ENCODE measurements at places on chromosomes 2 and 18.
A peak's percentile ranks its signal among the peaks of the same experiment; 100 is the strongest.

GRCh38 chr2:68831686-68832232, 39.4 kb downstream of the BMP10 start:
- no peak for DNase-seq

- no peak for DNase-seq
Measured at GRCh38 chr2:634636-635388, 42.4 kb downstream of the TMEM18 start.

DNA sequence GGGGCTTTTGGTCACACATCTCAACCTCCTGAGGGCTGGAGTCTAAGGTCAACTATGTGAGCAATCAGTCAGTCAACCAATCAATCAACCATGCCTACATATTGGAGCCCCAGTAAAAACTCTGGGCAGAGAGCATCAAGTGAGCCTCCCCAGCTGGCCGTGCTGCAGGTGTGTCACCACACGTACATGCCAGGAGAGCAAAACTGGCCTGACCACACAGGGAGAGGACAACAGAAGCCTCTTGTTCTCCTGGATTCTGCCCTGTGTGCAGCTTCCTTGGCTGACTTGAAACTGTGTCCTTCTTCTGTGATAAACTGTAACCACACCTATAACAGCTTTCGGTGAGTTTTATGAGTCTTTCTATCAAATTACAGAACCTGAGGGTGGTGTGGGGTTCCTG, 25.9 kb downstream of the GPR35 start:
- DNase-seq, result no peak

- DNase-seq, result no peak
Measured at GRCh38 chr18:5556310-5556974, 12.6 kb upstream of the EPB41L3 start.

DNA sequence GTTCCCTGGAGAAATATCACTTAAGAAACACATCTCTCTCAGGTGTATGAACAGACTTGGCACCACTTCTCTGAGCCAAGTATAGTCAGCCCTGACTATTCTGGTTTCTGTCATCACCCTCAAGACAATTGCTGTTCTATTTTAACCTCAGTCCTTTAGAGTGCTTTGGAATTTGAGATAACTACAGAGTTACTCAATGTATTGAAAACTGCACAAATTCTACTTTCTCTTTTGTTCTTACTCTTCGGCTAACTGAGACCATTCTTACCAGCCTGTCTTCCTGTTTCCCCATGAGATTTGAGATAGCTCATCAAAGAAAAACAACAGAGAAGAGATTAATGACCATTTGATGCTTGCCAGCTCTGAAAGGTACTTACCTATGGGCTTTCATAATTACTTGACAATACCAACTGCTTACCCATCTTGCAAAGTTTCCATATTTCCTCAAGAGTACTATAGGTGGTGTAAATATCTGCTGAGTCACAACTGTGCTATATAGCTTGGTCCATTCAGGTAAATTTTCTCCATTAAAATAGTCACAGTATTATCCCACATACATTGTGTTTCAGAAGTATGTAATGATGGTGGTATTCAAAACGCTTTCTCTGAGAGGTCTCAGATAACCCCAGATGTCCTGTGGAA, 467.5 kb upstream of the CHST9 start:
- no peak for DNase-seq

DNA sequence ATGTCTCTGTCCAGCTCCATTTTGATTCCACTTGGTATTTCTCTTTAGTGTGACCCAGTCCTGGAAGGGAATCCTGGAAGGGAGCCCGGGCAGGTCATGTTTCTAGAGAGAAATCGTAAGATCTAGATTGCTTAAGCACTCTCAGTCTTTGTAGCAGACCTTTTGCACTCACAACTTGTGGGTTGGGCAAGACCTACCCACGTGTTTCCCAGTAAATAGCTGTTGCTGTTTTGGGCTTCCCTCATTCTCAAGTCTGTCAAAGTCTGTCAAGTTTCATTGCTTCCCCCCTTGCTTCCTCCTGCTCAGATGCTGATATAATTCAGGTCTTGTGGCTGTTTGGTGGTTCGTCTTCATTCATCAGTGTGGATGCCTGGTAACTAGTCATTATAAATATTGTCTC, 17.4 kb upstream of the NEMP2 start:
- DNase-seq, result no peak

DNA sequence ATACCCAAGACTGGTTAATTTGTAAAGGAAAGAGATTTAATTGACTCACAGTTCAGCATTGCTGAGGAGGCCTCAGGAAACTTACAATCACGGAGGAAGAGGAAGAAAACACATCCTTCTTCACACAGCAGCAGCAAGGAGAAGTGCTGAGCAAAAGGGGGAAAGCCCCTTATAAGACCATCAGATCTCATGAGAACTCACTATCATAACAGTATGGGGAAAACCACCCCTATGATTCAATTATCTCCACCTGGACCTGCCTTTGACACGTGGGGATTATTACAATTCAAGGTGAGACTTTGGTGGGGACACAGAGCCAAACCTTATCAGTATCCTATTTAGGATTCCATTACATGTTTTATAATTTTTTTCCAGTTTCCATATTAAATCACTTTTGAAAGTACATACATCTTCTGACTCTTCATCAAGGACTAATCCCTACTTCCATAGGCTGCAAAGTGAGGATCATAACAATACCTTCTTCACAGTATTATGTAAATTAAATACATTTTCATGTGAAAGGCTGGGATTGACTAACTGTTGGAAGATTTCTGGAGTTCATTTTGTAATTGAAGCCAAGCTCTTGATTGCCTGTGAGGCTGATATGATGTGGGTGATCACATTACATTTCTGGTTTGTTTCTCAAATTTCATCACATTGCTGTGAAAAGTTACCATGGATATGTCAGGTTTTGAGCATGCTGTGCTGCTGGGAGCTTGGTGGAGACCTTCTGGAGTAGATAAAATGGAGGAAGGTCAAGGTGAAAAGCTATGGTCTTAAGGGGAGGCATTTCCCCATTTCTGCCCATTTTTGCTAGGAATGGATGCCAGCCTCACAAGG, 31.7 kb upstream of the CERS6 start:
- no peak for DNase-seq

- DNase-seq, result no peak
Measured at GRCh38 chr2:7646661-7647060, 729.4 kb downstream of the RNF144A start.

- DNase-seq, result peak; percentile 77
Measured at GRCh38 chr18:22930089-22930713, 2.9 kb upstream of the RBBP8 start.

- DNase-seq, result no peak
Measured at GRCh38 chr2:101971836-101972235, 19.9 kb upstream of the IL1R2 start.

GRCh38 chr2:235381261-235381912, 112.5 kb upstream of the AGAP1 start:
- no peak for DNase-seq

DNA sequence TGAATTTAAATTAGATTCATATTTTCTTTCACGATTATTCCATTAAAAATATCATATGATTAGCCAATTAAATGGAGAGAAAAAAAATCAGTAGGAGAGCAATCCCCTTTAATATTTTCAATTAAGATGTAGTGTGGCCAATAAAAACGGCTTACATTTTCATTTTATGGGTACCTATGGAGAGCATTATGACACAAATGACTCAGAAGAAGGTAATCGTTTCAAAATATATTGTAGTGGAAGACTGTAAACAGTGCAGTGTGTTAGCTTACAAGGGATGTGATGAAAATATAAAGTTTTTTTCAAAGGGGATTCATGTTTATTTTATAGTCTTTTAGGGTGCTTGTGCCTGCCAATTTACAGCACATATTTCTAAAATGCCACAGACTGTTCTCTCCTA, 1507.4 kb upstream of the CELF4 start:
- DNase-seq, result no peak

DNA sequence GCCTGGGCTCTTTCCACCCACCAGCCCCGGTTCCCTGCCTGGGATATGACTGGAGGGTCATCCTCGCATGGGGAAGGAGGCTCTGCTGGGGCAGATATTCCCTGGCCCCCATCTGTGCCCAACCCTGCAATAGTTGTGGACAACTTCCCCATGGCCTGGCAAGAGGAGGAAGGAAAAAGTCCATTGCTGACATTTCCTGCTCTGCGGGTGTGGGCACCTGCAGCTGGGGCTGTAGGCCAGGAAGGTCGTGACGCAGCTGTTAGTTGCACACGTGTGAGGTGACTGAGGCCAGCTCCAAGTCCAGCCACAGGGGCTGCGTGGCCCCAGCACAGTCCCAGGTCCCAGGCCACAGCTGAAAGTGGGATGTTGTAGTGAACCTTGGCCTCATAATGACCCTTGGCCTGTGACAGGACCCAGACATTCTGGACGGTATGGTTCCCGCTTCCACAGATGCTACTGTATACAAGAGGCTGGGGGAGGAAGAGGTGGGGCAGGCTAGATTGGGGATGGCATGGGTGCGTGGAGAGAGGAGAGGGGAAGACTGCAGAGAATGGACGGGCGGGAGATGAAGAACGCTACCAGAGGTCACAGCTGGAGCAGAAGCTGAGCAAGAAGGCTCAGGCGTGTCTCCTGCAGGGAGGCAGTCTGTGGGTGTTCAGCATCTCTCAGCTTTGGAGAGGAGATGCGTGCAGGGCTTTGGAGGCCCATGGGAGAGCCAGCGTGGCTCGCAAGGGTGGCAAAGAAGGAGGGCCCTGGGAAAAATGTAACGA, 22.1 kb downstream of the OTOF start:
- DNase-seq, result no peak

GRCh38 chr2:75580156-75580555, 19.4 kb upstream of the EVA1A start:
- DNase-seq, result no peak

GRCh38 chr2:224780106-224780505, 63.9 kb upstream of the CCDC195 start:
- no peak for DNase-seq

GRCh38 chr2:174120346-174120745, 128.0 kb downstream of the OLA1 start:
- DNase-seq, result peak; percentile 28

GRCh38 chr2:206823178-206823577, 57.8 kb downstream of the FASTKD2 start:
- no peak for DNase-seq

DNA sequence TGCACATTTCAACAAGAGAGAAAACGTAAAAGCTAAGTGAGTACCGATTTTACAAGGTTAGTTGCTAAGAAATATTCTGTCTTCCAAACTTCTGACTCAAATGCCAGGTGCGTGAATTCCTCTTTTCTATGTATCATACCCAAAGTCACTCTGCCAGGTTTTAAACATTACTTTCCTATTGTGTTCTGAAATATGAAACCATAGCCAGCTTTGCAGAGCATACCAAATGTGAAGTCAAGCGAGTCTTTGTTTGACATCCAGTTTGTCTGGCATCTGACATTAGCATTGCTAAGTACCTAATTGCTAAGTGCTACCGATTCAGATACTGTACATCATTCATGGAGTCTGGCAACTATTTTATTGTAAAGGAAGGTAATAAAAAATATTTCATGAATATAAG, 321.9 kb upstream of the GALNT5 start:
- DNase-seq, result no peak

DNA sequence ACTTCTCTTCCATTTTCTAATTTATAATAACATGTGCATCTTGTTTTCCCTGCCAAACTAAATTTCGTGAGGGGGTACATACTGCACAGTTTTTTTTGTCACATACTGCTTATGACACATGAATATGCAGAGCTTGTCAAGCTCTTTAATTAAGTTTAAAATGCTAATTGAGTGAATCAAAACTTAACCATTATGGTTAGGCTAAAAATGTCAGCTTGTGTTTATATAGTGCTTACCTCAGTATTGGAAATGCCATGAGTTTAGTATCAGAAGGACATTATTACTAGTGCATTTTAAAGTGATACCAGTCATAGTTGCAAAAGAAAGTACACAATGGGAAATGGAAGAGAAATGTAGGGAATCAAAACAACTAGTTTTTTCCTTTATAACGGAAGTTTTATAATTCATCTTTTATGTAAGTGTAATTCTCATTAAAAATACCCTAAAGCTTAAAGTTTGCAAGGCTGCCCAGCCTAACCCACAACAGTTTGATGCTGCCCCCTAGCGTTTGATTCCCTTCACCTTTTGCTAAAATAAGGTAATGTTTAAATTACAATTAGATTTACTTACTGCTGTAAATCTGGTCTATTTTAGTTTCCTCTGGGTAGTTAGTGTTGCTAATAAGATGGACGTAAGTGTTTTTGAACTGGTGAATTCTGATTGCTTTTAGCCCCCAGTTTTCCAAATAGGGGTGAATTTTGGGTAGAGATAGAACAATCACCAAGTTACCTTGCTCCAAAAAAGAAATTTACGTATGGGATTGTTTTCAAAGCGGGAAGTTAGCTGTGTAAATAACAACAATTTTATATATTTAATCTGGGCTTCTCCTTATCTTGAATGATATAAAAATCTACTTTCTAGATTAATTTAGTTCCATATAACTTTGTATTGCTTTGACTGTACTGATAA, 3.2 kb downstream of the SLC39A10 start:
- peak; percentile 73 for DNase-seq

DNA sequence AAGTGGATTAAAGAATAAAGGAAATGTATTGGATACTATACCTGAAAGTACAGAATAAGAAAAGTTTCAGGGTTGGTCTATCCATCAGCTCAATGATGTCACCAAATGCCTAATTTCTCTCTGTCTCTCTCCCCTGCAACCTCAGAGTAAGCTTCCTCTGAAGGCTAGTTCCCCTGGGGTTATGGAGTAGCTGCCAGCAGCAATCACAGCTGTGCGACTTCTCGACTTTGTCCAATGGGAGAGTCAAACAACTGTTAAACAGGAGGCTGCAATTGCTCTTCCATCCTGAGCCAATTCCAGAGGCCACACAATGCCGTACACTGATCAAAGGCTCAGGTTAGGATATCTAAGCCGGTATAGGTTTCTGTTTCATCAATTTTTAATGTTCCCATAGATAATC, 95.3 kb upstream of the FANCL start:
- DNase-seq, result no peak

GRCh38 chr18:48863432-48864065, 87.2 kb downstream of the SMAD7 start:
- DNase-seq, result no peak

DNA sequence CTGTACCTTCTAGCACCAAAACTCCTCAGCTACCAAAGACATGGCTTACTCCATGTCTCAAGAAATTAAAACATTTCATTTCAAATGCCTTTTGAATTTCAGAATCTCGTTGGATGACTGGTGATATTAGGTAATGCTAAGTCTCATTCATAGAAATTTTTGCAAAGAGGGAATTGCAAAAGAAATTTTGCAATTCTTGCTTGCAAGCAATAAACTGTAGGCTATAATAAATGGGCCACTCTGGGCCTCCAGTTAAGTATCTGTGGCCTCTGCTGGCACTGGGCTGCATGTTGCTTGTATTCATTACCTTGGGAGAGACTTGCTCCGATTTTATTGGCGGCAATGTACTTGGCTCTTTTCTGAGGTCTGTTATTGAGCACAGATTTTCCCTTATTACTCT, 2.8 kb upstream of the LCLAT1 start:
- no peak for DNase-seq

- no peak for DNase-seq
Measured at GRCh38 chr2:37250869-37251740, 19.6 kb downstream of the NDUFAF7 start.

Data from stimulated activated CD4-positive, alpha-beta T cell treated with anti-CD3 and anti-CD28 coated beads, Interleukin-4, amount 100 ng/mL, for 48 hours (primary cell).